Lower leg skin (tissue), 4 donors: ENCODE measurements at places on chromosomes 7 and 10.

DNA sequence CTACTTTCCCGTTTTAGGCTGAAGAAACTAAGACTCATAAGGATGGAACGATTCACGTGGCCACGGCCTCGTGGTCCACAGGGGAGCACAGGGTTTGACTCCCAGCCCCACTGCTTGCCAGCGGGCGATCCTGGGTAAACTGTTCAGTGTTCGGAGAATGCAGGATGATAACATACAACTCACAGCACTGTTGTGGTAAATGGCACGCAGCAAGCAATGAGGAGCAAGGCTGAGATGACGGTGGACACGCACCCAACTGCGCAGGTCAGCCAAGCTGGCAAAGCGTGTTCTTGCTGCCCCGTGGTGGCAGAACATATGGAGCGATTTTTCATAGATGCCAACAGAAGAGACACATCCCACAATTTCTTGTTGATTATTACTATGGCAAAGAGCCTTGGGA is 272.7 kb downstream of the DNAJB6 start:
- DNase-seq, result no peak

- no peak for DNase-seq
Measured at GRCh38 chr7:112092306-112092705, 113.9 kb downstream of the DOCK4 start.

DNA sequence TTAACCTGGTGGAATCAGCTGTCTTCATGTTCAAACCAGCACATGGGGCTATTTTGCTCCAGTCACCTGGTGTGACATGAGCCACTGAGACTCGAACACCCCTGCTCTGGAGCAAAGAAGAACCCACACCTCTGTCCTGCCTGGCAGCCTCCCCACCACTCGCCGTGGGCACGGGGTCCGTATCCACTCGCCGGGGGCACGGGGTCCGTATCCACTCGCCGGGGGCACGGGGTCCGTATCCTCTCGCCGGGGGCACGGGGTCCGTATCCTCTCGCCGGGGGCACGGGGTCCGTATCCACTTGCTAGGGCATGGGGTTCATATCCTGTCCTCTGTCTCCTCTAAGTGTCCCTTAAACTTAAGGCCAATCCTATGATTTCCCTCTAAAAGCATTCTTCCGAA is 558.7 kb downstream of the PTPRN2 start:
- DNase-seq, result peak; percentile 59

DNA sequence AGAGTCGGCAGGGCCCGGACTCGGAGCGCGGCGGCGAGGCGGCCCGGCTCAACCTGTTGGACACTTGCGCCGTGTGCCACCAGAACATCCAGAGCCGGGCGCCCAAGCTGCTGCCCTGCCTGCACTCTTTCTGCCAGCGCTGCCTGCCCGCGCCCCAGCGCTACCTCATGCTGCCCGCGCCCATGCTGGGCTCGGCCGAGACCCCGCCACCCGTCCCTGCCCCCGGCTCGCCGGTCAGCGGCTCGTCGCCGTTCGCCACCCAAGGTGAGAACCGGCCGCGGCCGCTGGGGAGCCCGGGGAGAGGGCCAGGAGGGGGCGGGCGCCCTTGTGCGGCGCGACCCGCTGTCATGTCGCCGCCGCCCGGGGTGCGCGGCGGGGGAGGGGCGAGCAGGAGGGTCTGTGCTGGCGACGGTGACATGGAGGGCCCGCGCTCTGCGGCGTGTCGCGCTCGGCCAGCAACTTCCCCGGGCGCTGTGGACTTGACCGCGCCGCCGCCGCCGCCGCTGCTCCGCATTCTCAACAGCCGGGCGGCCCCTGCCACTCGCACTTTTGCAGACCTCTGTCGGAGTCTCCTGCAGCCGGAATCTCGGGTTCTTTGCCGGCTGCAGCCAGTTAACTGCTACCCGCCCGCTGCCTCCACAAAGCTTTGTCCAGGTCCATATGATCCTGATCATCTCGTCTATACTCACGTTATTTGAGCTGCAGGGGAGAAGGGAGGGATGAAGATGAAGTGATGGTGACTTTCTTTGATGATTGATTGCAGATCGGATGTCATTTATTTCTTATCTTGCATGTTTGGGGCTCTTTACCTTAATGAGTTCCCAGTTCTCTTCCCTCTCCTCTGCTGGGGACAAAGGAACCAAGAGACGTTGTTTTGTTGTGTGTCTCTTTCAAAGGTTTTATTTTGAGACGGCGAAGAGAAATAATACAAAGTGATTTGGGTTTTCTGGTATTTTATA is 869 bp downstream of the TRIM24 start:
- DNase-seq, result peak; percentile 90

- no peak for DNase-seq
Measured at GRCh38 chr10:7686351-7687171, 16.6 kb upstream of the ITIH2 start.

- DNase-seq, result no peak
Measured at GRCh38 chr7:2106440-2106839, 126.3 kb downstream of the MAD1L1 start.

GRCh38 chr10:94092848-94093247 is 99.1 kb downstream of the PLCE1 start:
- DNase-seq, result no peak

- no peak for DNase-seq
Measured at GRCh38 chr10:87931836-87932230, 68.4 kb downstream of the PTEN start.

- peak; percentile 65 for DNase-seq
Measured at GRCh38 chr10:101564490-101564991, 23.5 kb downstream of the POLL start.

- DNase-seq, result no peak
Measured at GRCh38 chr7:2985866-2986265, 57.8 kb downstream of the CARD11 start.

DNA sequence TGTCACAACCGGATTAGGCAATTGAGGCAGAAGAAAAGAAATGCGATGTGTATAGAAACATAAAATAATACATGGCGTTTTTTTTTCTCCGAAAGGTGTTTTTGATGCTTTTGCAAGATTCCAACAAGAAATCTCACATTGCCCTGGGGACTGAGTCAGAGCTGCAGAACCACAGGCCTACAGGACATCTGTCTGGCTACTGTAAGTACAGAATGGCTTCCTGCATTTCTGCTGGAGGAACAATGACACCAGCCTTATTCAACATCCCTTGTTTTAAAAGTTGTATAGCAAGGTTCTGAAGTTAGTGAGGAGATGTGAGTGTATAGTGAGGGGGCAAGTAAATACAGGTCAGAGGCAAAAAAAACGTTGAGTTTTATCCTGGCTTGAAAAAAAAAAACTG is 256.4 kb downstream of the ABCA13 start:
- DNase-seq, result no peak

DNA sequence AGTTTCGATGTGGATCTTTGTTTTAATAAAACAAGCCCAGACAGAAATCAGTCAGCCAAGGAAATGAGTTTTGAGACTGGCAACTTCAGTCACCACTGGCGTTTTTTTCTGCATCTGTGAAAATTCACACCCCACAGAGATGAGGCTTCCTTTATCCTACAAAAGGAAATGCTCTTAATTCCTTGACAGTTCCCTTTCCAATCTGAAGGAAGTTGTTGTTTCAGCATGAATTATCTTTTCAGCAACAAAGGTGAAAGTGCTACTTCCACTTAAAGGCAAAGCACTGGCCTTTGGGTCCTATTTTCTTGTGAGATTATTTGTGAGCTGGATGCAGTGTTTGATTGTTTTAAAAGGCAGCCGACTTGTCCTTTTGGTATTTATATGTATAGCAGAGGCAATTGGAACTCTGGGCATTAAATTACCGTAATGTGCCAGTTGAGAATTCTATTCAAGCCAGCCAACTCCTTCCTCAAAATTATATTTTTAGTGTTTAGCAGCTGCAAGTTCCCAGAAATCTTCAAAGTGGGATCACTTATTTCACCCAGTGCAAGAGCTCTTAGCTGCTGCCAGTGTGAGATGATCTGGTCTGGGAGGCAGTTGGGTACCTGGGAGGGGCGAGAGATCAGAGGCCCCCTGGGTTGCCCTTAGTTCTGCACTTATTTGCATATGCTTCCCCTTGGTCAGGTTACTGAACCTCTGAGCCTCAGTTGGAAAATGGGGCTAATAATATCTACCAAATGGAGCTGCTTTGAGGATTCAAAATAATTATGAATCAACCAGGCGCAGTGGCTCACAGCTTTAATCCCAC is 427.1 kb downstream of the GALNT17 start:
- DNase-seq, result no peak

- peak; percentile 99 for DNase-seq
Measured at GRCh38 chr7:28408960-28409715, 3.2 kb upstream of the CREB5 start.

- DNase-seq, result no peak
Measured at GRCh38 chr7:90579181-90579688, 16.9 kb upstream of the CDK14 start.
